ENCODE measurements at places on chromosomes 4 and X.

GRCh38 chr4:17194586-17194985 is 296.1 kb upstream of the LDB2 start:
- no peak for DNase-seq

DNA sequence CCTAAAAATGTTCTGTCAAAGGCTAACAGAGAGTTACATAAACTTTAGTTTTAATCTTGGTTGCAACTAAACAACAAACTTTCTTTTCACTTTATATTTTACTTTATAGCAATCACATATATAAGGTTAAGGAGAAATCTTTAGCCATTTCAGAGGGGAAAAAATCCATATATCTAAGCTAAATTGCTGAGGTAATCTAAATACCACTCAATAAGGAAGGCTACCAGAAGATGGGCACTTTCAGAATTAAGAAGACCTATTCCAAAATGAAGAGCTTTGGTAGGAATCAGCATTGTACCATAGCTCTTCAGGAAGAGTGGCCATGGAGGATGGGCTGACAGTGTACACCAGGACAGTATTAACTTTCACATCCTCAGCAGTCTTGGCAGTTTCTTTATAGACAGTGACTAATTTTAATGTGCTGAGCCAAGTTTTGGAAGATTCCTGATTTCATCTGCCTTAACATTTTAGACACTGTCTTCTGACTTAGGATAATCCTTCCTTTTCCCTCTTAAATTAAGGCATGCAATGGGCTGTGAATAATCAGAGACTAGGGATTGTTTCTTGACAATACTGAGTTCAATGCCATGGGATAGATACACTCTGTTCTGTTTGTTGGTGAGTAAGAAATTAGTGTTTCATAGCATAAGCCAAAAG is 7.1 kb downstream of the FAT4 start:
- DNase-seq: no peak

DNA sequence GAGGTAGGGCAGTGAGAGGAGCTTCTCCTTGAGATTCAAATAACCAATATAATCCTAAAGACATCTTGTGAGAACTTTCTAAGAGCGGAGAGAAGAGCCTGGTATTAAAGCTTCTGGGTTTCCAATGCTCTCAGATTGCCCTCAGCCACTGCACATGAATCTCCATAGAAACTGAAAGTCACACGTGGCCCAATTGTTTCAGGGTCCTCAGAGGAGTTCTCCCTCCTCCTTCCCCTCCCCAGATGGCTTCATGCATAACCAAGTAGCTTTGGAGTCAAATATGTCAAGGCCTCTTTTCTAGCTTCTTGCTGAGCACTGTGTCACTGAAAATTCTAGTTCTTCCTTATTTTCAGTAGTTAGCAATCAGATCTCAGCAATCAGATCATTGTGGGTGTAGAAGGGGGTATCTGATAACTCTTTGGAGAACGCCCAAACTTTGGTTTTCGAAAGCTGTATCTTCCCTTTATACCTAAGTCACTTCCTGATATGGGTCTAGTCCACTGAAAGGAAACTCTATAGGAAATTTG is 2.2 kb downstream of the BTK start:
- peak; percentile 40 for DNase-seq

DNA sequence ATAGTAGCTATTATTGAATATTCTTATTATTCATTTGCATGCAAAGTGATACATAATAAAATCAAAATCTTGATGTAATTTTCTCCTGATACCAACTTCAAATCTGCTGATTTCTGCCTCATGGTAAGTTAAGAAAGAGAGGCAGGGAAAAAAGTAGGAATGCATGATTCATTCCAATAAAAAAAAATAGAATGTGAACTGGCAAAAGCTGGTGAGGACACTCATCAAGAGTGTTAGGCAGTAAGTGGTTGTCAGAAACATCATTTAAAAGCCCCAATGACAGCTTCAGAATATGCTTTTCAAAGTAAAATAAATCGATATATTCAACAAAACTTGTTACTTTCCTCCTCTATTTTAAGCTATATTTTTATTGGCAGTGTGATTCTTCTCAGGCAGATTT is 979.1 kb downstream of the TECRL start:
- DNase-seq: no peak

GRCh38 chr4:89703829-89704590 is 133.0 kb downstream of the SNCA start:
- no peak for DNase-seq

- no peak for DNase-seq
Observed at GRCh38 chr4:180617196-180617595, 1626.0 kb upstream of the TENM3 start.

GRCh38 chrX:151899622-151900021 is 13.1 kb upstream of the MAGEA4 start:
- no peak for DNase-seq

DNA sequence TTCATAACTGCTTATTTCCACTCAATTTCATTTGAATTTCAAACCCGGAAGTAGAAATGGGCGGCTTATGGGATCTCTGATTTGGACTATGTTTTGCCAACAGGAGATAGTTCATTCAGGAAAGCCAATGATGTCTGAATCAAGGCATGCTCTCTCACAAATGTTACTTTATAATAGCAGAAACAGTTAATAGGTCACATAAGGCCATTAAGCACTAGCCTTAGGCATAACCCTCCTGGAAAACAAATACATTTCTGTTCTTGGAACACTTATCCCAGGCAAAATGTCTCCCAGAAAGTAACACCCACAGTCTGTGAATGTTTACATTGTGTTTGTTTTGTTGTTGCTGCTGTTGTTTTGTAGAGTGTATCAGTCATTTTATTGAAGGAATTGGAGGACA is 1347.2 kb upstream of the PCDH7 start:
- DNase-seq: no peak

GRCh38 chr4:136829280-136829679 is 703.0 kb downstream of the PCDH18 start:
- no peak for DNase-seq

GRCh38 chr4:71828470-71828869 is 44.6 kb upstream of the GC start:
- DNase-seq: no peak

- DNase-seq: no peak
Observed at GRCh38 chrX:81489987-81490386, 288.1 kb downstream of the SH3BGRL start.

DNA sequence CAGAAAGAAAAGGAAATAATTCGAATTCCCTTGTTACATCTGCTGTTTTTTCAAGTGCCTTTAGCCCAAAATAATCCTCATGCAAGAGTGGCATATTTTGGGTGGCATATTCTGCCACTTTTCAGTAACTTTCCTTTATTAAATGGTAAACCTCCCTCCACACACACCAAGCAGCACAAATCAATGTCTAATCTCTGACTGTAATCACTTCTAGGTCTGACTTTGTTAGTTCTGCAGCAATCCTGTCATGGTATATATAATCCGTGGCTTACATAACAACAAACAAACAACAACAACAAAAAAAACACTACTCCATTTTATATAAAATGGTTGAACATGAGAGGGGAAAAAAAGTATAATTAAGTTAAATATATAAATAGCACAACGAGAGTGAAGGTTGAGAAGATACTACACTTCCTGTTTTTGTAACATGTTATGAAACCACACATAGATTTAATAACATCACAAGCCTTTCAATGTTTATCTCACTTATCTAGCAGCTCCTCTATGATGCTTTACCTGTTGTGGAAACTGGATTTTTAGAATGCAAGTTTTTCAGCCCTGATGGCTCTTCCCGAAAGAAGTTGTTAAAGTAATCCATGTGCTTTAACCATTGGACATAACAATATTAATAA is 715.4 kb downstream of the GRXCR1 start:
- no peak for DNase-seq

GRCh38 chrX:41671082-41671481 is 17.7 kb upstream of the GPR34 start:
- no peak for DNase-seq

GRCh38 chr4:147594107-147594506 is 23.1 kb upstream of the TMEM184C start:
- no peak for DNase-seq

DNA sequence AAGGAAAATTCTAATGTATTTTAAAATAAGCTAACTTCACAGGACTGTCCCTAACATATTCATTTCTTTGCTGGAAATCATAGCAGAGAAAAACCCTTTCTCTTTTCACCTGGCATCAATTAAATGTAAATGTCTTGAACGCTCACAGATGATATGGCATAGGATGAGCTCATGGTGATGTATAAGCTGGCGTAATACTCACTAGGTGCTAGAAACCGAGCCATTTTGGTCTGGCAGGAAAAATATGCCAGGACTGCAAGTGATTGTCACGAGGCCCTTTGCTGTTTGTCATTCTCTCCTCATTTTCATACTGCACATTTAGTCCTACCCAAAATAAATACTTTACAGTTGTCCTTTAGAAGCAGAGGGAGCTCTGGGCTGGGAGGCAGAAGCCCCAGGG is 222.7 kb upstream of the LNX1 start:
- no peak for DNase-seq

GRCh38 chr4:73831569-73831968 is 4.9 kb upstream of the CXCL6 start:
- DNase-seq: no peak

DNA sequence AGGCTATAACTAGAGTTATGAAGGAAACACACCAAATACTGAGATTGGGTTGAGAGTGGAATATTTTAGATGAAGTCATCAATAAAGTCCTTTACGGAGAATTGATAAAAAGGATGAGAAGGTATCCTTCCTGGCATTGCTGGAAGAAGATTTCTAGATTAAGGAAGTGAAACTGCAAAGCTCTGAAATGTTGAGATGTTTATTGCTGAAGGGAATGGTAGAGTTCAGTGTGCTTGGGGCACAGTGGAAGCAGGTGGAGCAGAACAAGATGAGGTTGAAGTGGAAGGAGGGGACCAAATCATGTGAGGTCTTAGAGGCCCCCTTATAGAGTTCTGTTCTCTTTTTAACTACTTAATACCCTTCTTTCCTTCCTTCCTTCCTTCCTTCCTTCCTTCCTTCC is 848.5 kb downstream of the RAB28 start:
- DNase-seq: no peak

DNA sequence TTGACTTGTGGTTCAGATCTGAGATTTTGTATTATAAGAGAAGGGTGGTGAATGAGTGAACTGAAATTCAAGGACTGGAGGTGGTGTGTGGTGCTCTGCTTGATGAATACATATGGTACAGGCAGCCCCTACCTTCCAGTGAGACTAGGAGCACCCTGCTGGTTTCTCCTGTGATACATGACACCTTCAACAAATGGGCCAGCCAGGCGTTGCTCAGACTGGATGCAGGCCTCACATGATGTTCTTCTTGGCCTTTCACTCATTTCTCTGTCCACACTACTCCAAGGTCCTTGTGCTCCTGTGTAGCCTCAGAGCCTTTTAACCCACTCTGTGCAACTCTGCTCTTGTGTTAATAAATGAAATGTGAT is 67.2 kb downstream of the FNIP2 start:
- DNase-seq: no peak
